ENCODE measurements at places on chromosomes 3 and 15. TPM values are rescaled to one million over a fixed set of nuclear protein-coding genes. Genes with fewer than 3 reads are reported as not detected.

The SNX22 gene
- 0.50 TPM for total RNA-seq

The CDHR4 gene
- total RNA-seq = not detected

The PPARG gene
- 45.4 TPM for total RNA-seq

The APOD gene
- total RNA-seq = 1.6 TPM

The GAP43 gene
- 0.33 TPM for total RNA-seq

The LTF gene
- total RNA-seq = not detected

The CLSTN2 gene
- 0.29 TPM for total RNA-seq

The DPPA4 gene
- not detected for total RNA-seq

The RLBP1 gene
- total RNA-seq = not detected

The ZNF770 gene
- total RNA-seq = 30.7 TPM

The SNTN gene
- total RNA-seq = not detected

The CHRNB4 gene
- not detected for total RNA-seq

The PLSCR2 gene
- total RNA-seq = not detected

The RNF123 gene
- total RNA-seq = 26.2 TPM

The MME gene
- total RNA-seq = 422 TPM

The ZFYVE19 gene
- total RNA-seq = 25.3 TPM

The HCN4 gene
- total RNA-seq = not detected

The ACKR4 gene
- 33.6 TPM for total RNA-seq

All from smooth muscle cell of trachea (primary cell).